ENCODE measurements at places on chromosomes 3 and 15.

GRCh38 chr3:50530001-50530970 is 26.9 kb upstream of the CACNA2D2 start:
- DNase-seq: no peak

GRCh38 chr3:178736300-178736699 is 200.1 kb downstream of the KCNMB2 start:
- DNase-seq: no peak

DNA sequence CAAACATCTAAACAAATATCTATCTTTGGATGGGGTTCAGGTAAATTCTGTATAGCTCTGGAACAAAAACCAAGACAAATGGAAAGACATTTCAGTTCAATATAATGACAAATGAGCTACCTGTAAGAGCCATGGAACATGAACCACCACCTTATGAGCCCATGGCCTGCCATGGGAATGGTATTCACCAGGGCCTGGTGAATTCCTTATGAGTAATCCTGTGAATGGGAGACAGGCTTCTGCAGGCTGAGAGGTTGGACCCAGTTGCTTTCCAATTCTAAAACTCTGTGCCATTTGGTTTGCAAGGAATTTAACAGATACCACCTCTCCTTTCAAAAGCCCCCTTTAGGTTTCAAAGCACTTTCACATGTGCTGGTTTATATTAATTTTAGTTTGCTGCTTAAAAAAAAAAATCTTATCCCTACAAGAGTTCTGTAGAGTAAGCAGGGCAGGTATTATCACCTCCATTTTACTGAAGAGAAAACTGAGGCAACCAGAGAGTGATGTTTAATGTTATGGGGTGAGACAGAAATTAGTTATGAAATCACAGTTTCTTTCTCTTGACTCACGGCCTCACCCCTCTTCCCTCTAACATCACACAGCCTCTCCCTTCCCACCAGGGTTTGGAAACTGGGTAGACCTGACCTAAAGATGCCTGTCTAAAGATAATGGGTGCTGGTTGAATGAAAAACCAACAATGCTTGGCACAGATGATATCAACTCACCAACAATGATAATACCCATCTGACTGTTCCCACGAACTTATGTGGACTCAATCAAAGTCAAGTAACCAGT is 397.6 kb upstream of the WNT5A start:
- DNase-seq: no peak

GRCh38 chr15:83289160-83289559 is 4.7 kb upstream of the BNC1 start:
- no peak for DNase-seq

- DNase-seq: no peak
Observed at GRCh38 chr3:150409125-150409511, 1.0 kb downstream of the TSC22D2 start.

DNA sequence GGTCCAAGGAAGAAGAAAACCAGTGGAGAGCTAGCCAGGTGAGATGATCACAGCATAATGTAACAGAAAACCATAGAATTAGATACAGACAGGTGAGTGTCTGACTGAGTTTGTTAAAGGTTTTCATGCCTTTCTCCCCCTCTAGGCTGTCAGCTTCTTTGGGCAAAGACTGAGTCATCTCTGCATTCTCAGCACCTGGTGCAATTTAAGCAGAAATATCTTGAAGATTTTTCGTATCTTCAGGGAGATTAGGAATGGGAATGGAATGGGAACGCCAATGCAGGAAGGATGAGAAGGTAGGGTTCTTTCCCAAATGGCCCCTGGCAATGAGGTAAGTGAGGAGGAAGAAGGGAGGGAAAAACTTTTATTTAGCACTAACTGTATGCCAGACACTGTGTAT is 122.0 kb upstream of the SLC7A14 start:
- DNase-seq: no peak

- DNase-seq: no peak
Observed at GRCh38 chr15:100169615-100170290, 172.0 kb downstream of the ADAMTS17 start.

DNA sequence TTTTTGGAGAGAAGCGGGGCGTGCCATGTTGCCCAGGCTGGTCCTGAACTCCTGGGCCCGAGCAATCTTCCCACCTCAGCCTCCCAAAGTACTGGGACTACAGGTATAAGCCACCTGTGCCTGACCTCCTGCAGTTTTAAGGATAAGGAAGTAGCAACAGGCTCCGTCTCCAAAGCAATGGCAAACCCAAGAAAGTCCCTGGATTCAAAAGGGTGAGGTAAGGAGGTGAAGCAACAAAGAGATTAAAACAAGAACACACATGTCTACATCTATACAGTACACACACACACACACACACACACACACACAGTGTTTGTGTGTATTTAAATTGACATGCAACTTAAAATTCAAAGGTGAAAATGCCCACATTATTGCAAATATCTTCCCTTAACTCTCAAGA is 58.9 kb downstream of the ABCC5 start:
- no peak for DNase-seq
